Right cardiac atrium (tissue), 5 donors: ENCODE measurements at places on chromosomes 11 and 22.
A peak's percentile ranks its signal among the peaks of the same experiment; 100 is the strongest.

DNA sequence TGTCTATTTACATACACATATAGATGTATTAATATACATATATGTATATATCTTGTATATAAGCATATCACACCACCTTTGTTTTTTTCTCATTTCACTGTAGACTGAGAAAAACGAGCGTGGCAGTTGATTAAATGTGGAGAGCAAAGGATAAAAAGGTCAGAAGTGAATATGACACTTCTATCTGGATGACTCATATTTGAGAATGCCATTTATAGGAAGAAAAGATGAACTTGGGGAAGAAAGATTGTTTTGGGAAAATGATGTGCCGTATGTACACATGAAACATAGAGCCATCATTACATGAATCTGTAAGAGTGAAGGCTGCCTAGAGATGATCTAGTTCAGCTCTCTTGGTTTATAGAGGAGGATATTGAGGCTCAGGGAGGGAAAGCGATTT is 28.7 kb downstream of the AMOTL1 start:
- DNase-seq: no peak

DNA sequence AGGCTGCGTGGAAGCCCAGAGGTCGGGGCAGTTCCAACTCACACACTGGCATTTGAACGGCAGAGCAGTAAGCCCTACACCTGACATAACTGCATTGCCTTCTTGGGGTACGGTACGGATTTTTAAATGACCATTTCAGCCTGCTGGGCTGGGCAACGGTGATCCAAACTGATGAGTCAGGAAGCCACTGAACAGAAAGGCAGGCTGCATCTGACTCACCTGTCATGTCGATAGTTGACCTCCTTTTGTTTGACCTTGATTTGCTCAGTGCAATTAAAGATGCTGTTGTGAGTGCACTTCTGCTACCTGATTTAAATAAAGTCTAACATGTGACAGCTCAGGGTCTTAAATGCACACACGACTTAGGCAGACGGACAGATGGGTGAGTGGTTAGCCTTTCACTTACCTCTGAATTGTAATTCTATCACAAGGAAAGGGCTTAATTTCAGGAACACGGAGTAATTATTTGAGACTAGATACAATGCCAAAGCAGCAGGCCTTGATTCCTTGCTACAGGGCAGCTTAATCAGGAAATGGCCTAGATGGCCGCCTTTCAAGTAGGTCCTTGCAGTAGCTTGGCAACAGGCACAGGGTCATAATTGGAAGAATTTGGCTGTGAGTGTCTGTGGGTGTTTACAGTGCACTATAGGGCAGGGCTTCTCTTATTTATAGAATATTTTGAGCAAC is 52.2 kb downstream of the BMAL1 start:
- DNase-seq: no peak

DNA sequence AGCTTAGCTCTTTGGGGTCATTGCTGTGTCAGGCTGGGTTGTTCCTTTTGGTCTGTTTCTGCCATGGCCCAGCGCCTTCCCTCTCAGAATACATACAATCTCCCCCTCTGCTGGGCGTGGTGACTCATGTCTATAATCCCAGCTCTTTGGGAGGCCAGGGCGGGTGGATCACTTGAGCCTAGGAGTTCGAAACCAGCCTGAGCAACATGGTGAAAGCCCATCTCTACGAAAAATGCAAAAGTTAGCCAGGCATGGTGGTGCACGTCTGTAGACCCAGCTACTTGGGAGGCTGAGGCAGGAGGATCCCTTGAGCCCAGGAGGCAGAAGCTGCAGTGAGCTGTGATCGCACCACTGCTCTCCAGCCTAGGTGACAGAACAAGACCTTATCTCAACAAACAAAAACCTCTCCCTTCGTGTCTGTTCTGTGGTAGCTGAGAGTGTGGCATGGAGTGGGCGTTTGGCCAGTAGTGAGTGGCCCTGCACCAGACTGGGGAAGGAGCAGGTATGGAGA is 46.7 kb upstream of the RAB1B start:
- DNase-seq: no peak

GRCh38 chr22:40218152-40218551 is 40.4 kb downstream of the TNRC6B start:
- DNase-seq: no peak

DNA sequence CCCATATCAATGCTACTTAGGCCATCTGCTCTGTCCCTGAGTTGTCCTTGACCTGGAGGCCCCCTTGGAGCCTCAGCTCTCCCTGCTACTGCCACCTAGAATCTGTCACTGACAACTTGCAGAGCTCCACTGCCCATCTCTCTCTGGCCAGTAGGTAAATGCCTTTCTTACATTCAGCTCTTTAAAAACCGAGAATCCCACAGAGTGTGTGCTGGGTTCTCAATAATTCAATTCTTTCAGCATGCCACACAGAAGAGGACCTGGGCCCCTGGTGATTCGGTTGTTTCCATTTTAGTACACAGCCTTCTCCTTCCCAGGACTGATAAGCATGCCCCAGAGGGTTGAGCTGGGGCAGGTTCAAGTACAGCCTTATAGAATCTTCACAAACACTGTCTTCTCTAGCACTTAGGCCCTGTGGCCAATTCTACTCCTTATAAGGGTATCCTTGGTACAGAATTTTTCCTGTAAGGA is 22.0 kb upstream of the IPO7 start:
- DNase-seq: no peak

- DNase-seq: peak; percentile 80
Measured at GRCh38 chr11:57230791-57231538, 6.1 kb downstream of the APLNR start.

- DNase-seq: no peak
Measured at GRCh38 chr22:31248965-31249958, 37.2 kb downstream of the LIMK2 start.

- DNase-seq: peak; percentile 74
Measured at GRCh38 chr11:43944761-43945311, 2.4 kb downstream of the C11orf96 start.

- DNase-seq: no peak
Measured at GRCh38 chr11:66969584-66970225, 5.4 kb upstream of the C11orf86 start.

- DNase-seq: peak; percentile 57
Measured at GRCh38 chr11:65213322-65214211, 31.8 kb downstream of the CAPN1 start.

DNA sequence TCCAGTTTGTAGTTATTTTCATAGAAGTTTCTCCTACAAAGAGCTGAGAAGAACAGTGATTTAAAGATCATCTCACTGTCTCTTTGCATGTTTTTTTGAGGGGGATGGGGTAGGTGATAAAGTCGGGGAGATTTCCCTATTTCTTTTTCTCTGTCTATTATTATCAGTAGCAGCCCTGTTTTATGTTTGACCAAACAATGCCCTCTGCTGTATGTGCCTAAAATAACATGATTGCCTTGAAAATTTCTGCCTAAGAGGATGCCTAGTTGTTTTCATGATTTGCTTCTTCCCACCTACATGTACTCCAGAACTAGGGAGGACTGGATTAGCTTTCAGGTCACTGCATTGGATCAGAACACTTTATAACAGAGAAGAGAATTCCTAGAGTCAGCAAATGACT is 1330.2 kb downstream of the LRRC4C start:
- no peak for DNase-seq

GRCh38 chr22:47612311-47612910 is 850.0 kb downstream of the TBC1D22A start:
- DNase-seq: no peak

DNA sequence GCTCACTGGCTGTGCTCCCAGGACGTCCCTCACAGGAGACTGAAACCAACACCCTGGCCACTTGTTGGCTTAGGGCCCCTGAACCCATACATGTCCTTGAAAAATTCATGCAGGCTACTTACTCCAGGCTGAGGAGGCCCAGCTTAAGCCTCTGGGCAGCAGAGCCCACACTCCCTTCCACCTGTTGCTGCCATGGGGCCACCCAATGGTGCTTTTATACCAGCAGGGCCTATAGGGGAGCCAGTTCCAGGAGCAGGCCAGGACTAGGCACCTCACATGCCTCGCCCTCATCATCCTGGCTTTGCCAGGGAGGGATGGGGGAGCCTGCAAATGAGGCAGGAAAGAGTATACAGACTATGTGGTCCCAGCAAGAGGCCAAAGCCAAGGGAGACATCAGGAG is 181.7 kb upstream of the NECTIN1 start:
- no peak for DNase-seq

DNA sequence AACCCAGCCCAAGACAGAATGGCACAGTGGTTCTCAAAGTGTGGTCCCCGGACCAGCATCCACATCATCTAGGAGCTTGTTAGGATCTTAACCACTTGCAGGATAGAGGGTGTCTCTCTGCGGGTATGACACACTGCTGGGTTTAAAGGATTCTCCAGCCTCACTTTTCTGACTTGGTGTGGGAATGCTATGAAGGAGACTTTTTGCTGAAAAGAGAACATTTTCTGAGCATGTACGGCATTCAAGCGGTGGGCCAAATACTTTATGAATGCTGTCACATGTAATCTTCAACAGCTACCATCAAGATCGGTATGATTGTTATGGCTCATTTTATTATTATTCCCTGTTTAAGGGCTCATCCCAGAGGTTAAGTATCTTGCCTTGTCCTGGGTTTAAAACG is 1.8 kb upstream of the CD82 start:
- DNase-seq: no peak

- peak; percentile 68 for DNase-seq
Measured at GRCh38 chr11:94768602-94769541, 716 bp downstream of the AMOTL1 start.

DNA sequence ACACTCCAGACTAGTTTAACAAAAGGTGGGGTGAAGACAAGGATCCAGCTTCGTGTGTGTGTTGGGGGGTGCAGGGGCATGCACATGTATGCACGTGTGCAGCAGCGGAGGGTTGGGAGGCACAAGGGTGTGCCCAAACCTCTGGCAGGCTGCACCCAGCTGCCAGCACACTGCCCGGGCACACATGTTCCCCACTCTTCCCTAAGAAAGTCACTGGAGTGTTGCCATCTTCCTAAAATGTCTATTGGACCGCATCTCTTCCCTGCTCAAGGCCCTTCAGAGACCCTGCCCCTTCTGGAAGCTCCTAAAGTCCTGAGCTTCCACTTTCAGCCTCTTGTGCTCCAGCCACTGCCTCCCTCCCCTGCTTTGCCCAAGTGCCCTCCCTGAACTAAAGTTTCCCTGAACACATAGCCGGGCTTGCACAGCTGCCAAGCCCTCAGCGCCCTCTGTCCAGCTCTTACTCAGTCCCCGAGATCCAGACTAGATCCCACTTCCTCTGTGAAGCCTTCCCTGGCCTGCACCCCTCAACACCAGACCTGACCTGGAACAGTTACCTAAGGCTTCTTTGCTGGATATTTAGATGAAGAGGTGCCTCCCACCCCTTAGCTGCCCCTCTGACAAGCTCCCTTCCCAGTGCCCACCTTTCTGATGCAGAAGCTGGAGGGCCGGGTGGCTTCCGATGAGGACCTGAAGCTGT is 6.0 kb downstream of the CFL1 start:
- no peak for DNase-seq

- DNase-seq: no peak
Measured at GRCh38 chr11:122847466-122847865, 9.2 kb downstream of the CRTAM start.

DNA sequence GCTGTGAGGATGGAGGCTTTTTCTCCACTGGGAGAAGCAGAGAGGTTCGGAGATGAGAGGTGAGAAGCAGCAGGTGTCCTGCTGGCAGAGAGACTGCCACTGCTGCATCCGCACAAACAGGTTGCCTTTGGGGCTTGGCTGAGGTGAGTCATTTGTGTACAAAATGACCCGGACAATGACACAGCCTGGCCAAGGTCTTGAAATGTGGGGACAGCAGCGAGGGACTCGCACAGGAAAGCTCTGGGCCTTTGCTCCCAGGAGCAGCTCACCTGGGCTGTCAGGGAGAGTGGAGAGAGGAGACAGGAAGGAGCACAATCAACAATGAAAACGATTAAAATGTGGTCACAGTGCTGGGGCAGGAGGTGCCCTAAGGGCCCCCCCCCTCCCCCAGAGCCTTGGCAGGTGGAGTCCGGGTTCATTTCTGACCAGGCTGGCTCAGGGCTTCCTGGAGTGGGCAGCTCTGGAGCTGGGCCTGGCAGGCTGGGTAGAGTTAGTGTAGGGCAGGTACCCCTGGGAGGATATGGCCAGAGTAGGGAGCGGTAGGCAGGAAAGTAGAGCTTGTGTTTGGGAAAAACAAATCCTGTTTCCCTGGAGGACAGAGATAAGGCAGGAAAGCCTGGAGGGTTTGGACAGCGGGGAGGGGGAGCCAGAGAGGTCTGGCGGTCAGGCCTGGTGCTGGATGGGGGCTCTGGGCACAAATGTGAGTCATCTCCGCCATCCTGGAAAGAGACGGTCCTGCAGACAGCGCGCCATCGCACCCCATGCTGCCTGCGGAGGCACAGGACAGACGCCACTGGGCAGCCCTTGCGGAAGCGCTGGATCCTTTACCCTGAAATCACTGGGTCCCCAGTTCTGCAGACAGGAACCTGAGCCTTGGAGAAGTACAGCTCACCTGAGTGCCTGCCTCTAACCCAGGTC is 37.8 kb upstream of the CELSR1 start:
- peak; percentile 78 for DNase-seq

- DNase-seq: no peak
Measured at GRCh38 chr11:132782102-132782501, 750.2 kb downstream of the OPCML start.

DNA sequence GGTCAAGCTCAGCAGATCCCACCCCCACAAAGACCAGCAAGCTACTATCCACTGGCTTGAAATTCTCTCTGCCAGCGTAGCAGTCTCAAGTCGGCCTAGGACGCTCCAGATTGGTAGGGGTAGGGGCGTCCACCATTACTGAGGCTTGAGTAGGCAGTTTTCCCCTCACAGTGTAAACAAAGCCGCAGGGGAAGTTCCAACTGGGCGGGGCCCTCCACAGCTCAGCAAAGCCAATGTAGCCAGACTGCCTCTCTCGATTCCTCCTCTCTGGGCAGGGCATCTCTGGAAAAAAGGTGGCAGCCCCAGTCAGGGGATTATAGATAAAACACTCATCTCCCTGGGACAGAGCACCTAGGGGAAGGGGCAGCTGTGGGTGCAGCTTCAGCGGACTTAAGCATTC is 1064.9 kb upstream of the TENM4 start:
- no peak for DNase-seq

DNA sequence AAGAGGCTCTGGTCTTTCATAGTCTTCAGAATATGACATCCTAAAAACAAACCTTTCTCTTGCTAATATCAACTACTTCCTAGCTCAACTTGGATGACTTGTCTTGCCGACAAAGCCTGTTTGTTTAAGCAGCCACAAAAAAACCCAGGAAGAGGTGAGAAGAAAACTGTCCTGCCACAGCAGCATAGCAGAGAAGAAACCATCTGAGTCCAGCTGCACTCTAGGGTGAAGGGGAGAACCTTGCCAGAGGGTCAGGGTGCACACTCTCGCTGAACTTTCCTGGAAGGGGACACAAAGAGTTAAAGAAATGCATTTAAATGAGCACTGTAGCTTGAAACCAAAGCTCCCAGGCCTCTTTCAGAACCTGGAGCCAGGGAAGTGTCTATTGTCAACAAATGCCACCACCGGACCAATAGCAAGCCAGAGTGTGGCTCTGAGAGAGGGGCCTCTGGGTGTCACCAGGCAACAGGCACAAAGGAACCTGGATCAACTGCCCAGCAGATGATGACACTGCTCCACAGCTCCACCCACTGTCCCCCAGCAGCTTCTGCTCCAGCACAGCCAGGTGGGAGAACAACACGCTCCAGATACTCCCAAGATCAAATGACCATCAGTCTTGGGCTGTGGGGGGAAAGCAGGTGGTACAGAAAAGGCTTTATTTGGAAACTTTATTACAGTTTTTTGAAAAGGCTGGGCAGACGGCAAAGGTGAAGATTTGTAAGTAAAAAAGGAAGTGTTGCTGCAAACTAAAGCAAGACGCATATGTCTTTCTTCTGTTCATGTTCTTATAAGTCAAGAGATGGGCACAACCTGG is 105.7 kb downstream of the RASSF10 start:
- DNase-seq: peak; percentile 42

- DNase-seq: no peak
Measured at GRCh38 chr11:35623621-35624168, 5.4 kb downstream of the FJX1 start.

- peak; percentile 68 for DNase-seq
Measured at GRCh38 chr11:99020352-99021225, at the start of gene CNTN5. CNTN5 (plus strand) TSS chr11:99020949.
